T follicular helper cell (primary cell): ENCODE measurements at places on chromosomes 11 and 22.

GRCh38 chr11:32433914-32434355 lies 1.4 kb downstream of the WT1 start:
- DNase-seq = no peak

GRCh38 chr11:57438345-57439285 lies 11.7 kb upstream of the SLC43A3 start:
- DNase-seq = no peak

DNA sequence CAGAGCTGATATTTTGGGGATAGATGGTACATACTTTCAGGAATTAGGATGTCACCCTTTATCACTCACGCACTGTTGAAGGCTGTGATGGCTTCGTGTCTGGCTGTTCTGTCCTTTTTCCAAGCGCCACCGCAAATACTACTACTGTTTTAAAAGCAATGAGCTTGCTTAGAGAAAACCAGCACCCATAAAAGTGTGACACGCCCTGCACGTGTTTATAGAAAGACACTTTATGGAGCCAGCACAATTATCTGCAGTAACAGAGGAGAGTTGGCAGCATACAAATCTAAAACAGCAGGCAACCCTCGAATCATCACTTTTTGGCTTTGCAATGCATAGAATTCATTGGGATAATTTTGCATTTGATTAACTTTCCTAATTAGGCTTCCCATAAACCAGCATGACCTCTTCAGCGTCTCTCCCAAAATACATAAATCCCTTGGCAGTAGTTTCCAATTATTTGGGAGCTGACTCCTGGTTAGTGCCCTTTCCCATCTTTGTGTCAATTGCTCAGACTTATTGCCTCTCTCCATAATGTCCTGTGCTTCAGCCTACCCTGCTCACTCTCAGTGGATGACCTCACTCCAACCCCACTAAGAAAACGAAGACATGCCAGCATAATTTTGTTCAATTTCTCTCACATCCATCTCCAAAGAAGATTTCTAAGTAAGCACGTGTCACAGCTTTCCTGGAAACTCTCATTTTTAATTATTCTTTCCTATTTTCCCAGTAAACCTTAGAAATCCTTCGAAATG lies 118.7 kb upstream of the LARGE1 start:
- no peak for DNase-seq

GRCh38 chr22:36486619-36487384 lies 5.4 kb upstream of the TXN2 start:
- peak; percentile 60 for DNase-seq

- no peak for DNase-seq
Measured at GRCh38 chr11:19827399-19828135, 114.9 kb downstream of the NAV2 start.

GRCh38 chr11:18844753-18845367 lies 53.3 kb upstream of the PTPN5 start:
- no peak for DNase-seq

- DNase-seq = no peak
Measured at GRCh38 chr11:1280116-1281035, 29.1 kb downstream of the TOLLIP start.

- no peak for DNase-seq
Measured at GRCh38 chr22:49734390-49734789, 93.3 kb downstream of the BRD1 start.

GRCh38 chr11:62880231-62880802 lies 379 bp upstream of the SLC3A2 start:
- no peak for DNase-seq

DNA sequence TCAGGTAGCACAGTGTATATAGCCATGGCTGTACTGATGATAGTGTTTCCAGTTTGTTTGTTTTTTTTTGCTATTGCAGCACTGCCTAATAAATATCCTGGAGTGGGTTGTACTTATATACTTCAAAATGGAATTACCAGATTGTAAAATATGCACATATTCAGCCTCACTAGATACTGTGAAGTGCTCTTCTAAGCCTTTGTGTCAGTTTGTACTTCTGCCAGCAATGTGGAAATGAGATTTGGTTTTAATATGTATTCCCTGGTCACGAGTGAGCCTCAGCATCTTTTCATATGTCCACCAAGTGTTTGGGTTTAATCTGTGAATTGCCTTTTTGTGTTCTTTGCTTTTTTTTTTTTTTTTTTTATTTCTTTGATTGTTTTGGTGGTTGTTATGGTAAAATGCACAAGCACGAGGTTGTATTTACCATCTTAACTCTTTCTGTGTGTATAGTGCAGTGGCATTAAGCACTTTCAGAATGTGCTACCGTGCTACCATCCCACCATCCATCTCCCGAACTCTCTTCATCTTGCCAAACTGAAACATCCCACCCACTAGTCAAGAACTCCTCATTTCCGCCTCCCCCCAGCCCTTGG lies 34.9 kb downstream of the ST3GAL4 start:
- DNase-seq = no peak

- no peak for DNase-seq
Measured at GRCh38 chr22:24391836-24392217, 35.6 kb upstream of the ADORA2A start.

DNA sequence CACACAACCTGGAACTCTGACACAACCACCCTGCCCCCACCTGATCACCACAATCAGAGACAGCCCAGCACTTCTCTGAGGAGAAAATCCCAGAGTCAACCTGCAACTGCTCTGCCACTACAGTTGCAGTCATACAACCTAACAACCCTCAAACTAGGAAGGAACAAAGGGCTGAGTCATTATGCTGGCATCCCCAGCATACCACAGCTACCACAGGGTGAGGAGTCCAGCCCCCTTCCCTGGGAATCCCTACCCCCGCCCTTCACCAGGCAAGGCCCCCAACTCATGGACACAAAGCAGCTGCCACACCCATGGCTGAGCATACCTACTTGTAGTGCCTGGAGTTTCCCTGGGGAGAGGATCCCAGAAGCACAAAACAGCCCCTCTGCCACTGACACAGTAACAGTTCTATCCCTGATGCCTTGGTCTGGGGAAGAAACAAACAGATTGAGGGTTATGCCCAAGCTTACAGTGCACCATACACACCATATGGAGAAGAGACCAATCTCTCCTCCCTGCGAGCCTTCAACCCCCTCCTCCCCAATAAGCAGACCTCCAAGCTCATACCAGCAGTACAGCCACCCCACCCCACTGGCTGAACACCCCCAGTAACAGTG lies 68.5 kb upstream of the C11orf58 start:
- DNase-seq = no peak

DNA sequence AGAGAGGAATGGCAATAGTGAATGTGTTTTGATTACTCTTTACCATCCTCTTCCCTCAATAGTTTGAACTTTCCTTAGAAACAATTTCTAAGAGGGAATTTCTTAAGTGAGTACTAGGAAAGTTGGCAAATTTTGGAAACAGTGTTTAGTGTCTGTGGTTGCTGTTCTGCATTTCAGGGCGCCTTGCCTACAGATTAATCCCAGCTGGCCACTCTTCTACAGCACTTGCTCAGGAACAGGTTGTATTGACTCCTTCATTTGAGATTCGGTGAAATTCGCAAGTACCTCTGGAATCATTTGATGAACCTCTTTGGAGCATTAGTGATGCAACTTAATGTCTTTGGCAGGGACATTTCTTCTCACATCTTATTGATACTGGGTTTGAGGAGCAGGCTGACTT lies 28.3 kb downstream of the JAM3 start:
- no peak for DNase-seq

DNA sequence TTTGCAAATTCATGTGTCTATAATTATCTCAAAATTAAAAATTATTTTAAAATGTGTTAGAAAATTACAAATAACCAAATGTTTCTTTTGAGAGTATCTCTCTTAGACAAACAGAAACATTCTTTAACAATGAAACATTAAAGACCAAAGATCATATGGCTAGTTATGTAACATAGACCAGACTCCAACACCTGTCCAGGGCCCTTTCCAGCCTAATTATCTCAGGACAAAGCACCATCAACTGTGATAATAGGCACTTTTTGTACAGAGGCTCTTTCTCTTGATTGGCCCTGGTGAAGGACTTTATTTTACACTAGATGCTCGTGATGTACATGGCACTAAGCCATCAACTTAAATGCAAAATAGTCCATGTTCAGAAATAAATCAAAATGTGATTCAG lies 5.0 kb upstream of the PLEKHA7 start:
- no peak for DNase-seq

DNA sequence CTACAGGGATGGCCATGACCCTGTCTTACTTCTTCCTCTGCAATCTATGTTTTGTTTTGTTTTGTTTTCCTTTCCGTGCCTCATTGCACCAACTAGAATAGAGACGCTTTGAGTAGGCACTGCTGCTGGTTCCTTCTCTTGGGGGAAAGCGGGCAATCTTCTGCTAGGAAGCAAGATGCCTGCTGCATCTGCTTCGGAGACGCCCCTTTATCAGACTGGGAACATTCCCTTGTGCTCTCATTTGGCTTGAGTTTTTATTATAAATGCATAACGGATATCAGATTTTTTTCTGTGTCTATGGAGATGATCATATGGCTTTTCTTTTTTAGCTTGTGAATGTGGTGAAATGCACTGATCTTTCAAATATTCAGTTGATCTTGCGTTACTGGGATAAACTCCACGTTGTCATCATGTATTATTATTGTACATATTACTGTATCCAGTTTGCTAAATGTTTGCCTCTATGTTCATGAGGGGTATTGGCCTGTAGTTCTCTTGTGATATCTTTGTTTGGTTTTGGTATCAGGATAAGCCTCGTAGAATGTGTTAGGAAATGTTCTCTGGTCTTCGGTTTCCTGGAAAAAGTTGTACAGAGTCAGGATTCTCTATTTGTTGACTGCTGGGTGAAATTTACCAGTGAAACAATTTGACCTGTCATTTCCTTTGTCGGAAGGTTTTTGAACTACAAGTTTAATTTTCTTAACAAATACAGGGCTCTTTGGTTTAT lies 23.4 kb upstream of the KRTAP5-6 start:
- no peak for DNase-seq

GRCh38 chr22:49241174-49241851 lies 586.4 kb downstream of the BRD1 start:
- no peak for DNase-seq

GRCh38 chr22:39270280-39270679 lies 25.5 kb upstream of the PDGFB start:
- no peak for DNase-seq

GRCh38 chr11:117677729-117678310 lies 119.2 kb downstream of the DSCAML1 start:
- DNase-seq = no peak

DNA sequence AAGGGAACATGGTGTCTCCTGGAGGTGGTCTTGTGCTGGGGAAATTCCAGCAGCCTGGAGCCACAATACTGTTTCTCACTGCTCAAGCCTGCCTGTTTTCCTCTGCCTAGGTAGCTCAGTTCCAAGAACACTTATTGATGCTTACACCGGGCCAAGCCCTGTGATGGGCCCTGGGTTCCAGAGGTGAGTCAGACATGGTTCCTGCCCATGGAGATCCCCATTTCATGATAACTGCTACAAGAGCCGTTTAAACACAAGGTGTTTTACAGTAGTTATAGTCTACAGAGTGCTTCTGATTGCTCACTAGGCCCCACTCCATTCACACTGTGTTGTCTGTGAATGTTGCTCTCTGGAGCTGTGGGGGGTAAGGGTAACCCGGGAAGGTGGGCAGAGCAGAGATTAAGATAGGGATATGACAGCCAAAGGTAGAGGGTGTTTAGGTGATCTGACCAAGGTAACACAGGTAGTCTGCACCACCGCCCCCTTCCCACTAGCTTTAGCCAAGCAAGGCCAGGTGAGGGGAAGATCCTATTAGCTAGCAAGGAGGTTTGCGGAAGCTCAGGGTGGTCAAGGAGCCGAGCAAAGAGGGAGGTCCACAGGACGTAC lies 696 bp upstream of the MICAL2 start:
- no peak for DNase-seq

DNA sequence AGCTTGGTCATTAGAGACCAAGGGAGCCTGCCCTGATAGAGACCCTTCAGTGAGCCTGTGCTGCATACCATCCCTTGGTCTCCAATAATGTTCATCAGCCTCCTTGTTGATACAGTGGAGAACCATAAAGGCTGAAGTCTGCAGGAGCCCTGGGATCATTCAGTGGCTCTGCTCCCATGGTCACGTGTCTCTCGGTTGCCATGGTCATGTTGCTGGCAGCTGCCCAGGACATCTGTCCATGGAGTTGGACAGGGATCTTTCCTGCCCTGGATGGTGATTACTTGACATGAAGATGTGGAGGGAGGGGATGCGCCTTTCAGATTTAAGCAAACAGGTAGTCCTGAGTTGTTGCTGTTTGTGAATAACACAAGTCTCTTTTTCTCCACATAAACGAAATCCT lies 38.2 kb downstream of the CYB5R2 start:
- no peak for DNase-seq

DNA sequence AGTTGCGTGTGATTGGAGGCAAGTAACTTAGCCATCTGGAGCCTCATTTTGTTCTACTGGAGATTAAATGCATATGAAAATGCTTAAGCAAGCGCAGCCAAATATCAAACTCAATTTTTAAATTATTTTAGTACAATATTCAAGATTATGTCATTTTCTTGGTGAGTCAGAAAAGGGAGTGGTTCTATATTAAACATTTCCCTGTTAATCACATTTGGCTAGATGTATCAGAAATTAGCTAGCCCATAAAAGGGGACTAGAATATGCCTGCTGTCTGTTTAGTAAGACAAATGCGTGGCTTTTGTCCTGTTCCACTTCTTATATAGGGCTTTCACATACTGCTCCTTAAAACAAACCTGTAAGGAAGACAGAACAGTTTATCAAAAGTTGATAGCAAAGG lies 35.0 kb upstream of the BMAL1 start:
- no peak for DNase-seq

- DNase-seq = no peak
Measured at GRCh38 chr11:61126256-61126655, 24.0 kb downstream of the CD5 start.

GRCh38 chr22:49951000-49951677 lies 9.4 kb upstream of the PIM3 start:
- no peak for DNase-seq

- no peak for DNase-seq
Measured at GRCh38 chr11:85310479-85310878, 316.7 kb downstream of the DLG2 start.

DNA sequence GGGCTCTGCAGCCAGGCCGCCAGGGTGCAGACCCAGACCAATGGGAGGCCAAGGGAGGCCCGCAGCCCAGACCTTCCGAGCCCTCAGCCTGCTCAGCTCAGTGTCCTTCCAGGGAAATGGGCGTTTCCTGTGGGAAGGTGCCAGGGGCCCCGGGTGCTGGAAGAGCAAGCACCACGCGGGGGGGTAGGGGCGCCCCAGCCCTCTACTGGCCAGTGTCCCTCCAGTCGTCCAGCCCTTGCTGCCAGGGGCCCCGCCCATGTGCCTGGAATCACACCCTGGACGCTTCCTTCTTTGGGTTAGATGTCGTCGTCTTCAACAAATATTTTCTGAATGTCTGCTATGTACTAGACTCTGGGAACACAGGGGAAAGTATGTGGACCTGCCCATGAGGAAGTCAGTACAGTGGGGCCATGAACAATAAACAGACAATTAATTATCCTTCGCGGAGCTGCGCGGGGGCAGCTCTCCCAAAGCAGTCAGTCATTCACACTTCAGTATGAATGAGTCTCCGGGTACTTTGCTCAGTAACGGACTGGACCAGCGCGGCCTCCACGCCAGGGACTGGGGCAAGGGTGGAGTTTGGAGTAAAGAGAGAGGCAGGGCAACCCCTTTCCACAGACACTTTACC lies 60.2 kb downstream of the CDKN1C start:
- no peak for DNase-seq

- DNase-seq = no peak
Measured at GRCh38 chr11:126419801-126420697, 64.6 kb downstream of the ST3GAL4 start.
